ENCODE measurements at places on chromosomes 3 and 15.

DNA sequence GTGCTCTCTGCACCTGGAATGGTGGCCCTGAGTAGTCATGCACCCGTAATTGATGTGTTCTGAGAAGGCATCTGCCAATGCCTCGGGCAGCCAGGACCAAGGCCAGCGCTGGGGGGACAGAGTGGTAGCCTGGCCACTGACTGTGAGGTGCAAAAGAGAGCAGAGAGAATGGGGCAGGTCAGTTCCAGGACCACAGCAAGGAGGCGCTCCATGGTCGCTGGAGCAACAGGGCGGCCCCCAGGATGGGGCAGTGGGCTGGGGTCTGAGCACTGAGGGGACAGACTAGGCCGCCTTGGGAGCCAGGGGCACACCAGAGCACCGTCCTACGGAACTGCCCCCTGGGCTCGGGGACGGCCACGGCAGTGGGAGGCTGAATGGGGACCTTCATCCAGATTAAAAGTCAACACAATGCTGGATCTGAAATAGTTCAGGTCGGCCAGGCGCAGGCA, 48.3 kb upstream of the IQSEC1 start:
- DNase-seq: no peak

- no peak for DNase-seq
Measured at GRCh38 chr3:108441071-108441507, 69.3 kb downstream of the MYH15 start.

DNA sequence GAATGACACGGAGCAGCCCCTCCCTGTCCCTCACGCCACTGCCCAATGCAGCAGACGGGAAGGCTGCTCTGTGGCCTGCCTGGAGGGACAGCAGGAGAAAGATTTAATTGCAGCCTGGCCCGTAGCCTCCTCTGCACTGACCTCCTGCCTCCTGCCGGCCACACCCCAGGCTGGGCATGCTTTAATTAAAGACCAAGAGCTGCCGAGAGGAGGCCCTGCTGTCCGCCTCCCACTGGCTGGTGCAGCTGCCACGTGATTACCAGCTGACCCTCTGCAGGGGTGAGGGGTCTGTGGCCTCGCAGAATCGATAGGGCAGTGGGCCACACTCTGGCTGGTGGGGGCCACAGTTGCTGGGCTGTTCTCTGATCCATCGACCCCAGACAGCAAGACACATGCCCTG, 100.2 kb upstream of the PRR23E start:
- DNase-seq: no peak

- no peak for DNase-seq
Measured at GRCh38 chr15:99331381-99331780, 80.1 kb downstream of the LRRC28 start.

GRCh38 chr15:62063825-62064635, 2.7 kb upstream of the C2CD4A start:
- DNase-seq: no peak

DNA sequence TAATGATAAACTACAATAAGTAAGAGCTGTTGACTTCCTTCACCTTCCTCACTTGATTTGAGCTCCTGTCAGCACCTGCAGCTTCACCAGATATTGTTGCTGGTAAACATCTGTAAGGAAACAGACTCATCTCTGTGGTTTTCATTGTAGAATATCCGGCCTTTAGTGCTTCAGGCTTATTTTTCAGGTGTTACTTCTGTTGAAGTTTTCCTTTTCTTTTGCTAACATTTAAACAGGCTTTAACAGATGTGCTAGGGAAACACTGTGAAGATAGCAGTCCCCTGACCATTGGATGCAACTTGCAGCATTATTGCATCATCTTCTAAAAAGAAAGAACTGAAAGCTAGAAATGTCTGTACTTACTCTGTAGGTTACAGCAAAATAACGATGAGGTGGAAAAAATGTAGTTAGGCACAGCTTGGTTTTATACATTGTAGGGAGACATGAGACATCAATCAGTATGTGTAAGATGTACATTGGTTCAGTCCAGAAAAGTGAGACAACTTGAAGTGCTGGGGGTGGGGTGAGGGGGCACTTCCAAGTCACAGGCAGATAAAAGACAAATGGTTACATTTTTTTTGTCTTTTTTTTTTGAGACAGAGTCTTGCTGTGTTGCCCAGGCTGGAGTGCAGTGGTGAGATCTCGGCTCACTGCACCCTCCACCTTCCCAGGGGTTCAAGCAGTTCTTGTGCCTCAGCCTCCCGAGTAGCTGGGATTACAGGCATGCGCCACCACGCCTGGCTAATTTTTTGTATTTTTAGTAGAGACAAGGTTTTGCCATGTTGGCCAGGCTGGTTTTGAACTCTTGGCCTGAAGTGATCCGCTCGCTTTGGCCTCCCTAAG, 10.2 kb downstream of the EDEM1 start:
- DNase-seq: peak; percentile 68

- no peak for DNase-seq
Measured at GRCh38 chr3:155178810-155179436, 98.8 kb downstream of the MME start.

DNA sequence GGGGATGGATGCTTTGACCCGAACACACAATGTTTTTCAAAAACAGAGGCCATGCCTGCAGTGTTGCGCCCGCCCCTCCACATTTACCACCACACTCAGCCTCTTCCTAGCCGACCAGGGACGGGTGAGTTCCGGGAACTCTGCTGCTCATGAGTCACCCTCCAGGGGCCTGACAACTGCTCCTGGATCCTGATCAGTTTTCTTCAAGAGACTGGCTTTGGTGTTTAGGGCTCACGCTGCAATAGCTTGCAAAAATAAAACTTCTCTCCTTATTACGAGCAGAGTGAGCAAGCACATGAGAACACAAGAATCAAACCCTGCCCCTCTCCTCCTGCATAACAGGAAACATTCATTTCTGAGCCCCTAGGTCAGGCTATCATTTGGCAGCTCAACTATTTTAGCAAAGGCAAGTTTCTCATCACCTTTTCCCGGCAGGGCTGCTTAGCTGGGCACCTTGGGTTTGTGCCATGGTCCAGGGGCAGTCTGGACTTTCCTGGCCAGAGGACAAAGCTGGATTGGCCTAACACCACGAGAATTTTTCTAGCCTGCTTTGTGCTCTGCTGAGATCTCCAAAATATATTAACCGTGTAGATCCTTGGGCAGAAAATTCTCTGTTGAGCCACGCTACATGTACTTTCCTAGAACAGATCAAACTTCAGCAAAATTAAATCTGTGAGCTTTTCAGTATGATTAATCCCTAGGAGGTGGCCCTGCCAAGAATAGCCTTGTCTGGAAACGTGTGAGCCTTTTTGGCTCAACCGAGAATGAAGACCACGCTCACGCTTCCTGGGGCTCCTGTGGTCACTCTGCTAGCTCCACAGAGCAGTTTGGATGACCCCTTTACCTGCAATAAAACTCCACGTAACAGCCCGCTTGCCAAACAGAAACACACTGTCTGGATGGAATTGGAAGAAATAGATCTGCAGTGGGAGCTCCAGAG, 52.7 kb upstream of the SPATA12 start:
- DNase-seq: no peak

Data from GM06990 (cell line).